ENCODE measurements at places on chromosomes 16 and 17.

GRCh38 chr17:36687736-36688135 is 86.4 kb downstream of the MRM1 start:
- DNase-seq = no peak

DNA sequence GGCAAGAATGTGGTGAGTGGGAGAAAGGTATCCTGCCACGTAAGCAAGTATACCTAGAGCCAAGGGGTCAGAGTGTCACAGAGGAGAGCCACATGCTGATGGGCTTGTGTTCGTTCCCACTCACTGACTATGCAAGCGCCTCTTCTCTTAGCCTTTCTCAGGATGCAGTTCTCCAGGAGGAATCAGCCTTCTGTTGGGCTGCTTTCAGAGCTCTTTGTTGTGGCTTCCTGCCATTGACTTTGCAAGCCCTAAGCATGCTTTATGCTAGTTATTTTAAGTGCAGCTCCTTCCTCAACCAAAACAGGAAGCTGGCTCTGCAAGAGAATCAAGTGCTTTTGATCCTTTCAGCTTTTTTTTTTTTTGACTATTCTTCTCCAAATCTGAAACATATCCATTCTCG is 66.6 kb downstream of the SIAH1 start:
- peak; percentile 5 for DNase-seq

DNA sequence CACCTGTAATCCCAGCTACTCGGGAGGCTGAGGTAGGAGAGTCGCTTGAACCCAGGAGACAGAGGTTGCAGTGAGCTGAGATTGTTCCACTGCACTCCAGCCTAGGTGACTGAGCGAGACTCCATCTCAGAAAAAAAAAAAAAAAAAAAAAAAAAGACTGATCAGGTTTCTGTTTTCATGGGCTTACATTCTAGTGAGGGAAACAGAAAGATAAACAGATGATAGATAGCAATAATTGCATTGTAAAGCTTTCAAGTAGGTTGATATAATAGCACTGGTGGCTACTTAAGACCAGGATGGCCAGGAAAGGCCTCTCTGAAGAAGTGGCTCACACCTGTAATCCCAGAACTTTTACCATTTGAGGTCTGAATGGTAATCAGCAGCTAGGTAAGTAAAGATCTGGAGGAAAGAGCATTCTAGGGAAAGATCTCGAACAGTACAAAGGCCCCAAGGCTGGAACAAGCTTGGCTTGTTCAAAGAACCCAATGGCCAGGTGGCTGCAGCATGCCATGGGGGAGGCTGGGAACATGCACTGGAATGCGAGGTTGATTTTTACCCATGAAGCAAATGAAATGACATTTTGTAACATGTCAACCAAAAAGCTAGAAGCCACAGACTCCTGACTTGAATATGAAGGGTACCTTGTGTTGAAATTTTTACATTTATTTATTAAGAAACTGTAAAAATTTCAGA is 108.3 kb upstream of the DHX40 start:
- DNase-seq = no peak

- no peak for DNase-seq
These were observed 215.1 kb downstream of the KATNIP start for GRCh38 chr16:27764869-27765675.

DNA sequence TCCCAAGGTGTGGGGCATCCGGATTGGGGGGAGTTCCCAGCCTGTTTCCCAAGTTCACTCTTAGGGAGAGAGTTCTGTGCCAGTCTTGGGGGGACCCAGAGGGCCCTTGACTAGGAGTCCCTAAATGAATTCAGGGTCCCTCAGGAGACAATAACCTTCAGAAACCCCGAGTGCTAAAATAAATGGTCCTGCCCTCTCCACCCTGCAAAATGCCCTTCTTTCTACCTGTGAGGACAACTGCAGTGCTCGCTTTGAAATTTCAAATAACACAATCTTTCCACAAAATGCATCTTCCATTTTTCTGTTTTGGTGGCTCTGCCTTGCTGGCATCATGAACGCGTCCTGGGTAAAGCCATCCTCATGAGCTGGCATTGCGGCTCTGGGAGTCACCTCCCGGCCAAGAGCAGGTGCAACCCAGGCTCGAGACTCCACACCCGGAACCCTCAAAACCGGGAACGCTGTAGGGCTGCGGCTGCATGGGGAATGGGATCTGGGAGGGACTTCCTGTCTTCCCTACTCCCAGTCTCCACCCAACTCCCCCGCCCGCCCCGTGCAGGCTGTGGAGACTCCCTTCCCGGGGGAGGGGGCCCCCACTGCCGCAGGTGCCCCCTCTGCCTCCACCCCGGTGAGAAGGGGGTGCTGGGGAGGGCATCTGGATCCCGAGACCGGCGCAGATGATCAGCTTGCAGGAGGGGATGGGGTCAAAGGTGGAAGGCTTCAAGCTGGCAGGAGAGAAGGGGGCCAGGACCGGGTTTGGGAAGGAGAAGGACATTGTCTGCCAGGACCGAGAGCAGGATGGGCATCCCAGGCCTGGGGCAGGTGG is at the start of gene ZNF205:
ZNF205 (plus strand) TSS at position 529 of the 823 bp plus-strand sequence. CDS start 845 bp downstream, outside the sequence.
- DNase-seq = no peak

GRCh38 chr16:82634955-82635610 is 8.3 kb downstream of the CDH13 start:
- no peak for DNase-seq

DNA sequence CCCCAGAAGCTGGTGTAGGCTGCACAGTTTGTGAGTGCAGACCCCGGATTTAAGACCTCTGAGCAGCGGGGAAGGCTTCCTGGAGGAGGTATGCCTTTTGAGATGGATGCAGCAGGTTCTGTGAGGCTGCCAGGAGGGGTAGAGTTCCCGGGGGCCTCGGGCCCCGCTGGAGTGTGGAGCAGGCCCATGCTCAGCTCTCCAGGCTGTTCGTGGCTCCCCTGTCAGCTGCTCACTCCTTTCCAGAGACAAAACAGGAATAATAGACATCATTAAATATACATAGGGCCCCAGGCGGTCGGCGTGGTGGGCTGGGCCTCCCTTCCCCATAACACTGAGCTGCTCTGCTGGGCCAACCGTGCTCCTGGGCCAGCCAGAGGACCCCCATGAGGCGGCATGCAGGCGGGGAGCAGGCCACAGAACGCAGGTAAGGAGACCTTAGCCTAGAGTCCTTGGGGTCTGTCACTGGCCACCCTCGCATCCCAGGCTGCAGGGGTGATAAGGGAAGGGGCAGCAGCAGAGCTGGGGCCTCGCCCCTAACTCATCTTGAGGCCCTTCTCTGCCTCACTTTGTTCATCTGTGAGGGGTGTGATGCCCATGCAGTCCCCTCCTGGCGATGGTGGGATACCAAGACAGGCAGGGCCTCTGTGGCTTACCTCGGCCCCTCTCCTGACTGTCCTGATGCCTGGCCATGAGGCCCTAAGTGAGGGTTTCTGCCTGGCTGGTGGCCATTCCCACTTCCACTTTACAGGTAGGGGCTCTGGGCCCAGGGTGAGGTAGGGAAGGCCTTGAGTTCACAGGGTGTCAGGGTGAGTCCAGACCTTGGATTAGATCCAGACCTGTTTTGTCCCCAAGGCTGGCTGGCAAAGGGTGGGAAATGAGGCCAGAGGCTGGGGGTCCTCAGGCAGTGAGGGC is at the start of gene MYO15A:
MYO15A (plus strand) TSS at position 356 of the 912 bp plus-strand sequence. CDS start 10,045 bp downstream, outside the sequence.
- no peak for DNase-seq

GRCh38 chr16:2476741-2477140 is 1.8 kb downstream of the TBC1D24 start:
- no peak for DNase-seq

All from CD4-positive, alpha-beta T cell treated with Interferon gamma for 1 hour (primary cell).